Bronchial epithelial cell (primary cell): ENCODE measurements at places on chromosomes 12 and 14.

GRCh38 chr14:61025251-61026223, 44.5 kb downstream of the SLC38A6 start:
- peak; percentile 69 for DNase-seq

GRCh38 chr12:16119618-16120415, 157.7 kb downstream of the SLC15A5 start:
- DNase-seq, result peak; percentile 85

GRCh38 chr14:77190977-77191376, 9.4 kb downstream of the TMEM63C start:
- no peak for DNase-seq

- DNase-seq, result no peak
Measured at GRCh38 chr12:131793243-131794022, 34.8 kb upstream of the MMP17 start.
